ENCODE measurements at places on chromosomes 5 and 9.

DNA sequence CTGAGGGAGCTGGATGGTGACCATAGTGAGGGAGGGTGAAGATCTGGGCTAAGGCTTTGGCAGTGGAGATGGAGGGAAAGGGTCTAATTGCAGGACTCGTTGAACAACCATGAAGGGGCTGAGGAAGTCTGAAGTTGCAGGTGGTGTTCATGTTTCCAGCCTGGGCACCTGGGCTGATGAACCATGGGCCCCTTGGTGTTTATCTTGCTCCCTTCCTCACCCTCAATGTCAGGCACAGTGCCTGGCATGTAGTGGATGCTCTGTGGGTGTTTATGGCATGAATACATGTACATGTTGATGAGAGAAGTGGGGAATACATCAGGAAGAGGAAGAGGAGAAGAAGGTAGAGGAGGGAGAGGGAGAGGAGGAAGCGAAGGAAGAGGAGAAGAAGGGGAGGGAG lies 31.3 kb upstream of the COL15A1 start:
- DNase-seq: no peak

- DNase-seq: no peak
These were observed 8.1 kb upstream of the RAD23B start for GRCh38 chr9:107274953-107275422.

DNA sequence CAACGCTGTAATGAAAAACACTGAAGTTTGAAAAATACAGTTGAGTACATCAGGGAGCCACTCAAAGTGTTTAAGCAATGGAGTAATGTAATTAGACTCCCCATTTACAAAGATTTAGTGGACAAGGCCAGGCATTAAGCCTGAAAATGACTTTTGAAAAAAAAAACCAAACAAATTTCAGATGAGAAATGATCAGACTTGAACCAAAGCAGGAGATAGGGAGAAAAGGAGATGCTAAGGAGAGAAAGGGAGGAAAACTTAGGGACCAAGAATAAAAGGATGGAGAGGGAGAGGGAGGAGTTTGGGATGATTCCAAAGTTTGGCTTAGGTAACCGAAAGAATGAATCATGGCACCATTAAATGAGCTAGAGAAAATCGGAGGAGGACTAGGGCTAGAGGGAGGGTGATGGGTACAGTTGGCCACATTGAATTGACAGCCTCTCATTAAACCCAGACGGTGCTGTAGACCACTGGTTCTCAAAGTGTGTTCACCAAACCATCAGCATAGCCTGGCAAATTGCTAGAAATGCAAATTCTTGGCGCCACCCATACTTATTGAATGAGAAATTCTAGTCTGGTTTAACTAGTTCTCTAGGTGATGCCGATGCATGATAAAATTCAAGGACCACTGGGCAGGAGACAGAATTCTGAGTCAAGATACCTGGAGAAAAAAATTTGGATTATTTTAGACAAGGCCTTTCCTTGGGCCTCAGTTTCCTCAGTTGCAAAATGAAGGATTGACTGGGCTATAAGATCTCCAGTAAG lies 6.2 kb upstream of the CPEB4 start:
- DNase-seq: no peak

DNA sequence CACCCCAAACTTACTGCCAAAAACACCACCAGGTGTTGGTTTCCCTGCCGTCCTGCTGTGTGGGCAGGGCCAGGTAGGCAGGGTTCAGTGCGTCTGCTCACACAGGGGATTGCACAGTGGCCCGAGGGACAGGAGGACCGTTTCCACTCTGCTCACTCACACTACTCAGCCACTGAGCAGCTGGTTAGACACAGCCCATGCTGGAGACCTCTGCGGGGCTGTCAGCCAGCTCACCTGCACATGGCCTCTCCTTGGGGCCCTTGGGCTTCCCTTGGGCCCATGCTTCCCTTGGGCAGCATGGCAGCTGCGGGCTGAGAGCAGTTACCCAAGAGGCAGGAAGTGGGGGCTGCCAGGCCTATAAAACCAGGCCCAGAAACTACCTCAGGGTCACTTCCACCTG lies 79.0 kb downstream of the SYK start:
- no peak for DNase-seq

GRCh38 chr9:33637881-33638280 lies 113.8 kb downstream of the ANKRD18B start:
- DNase-seq: no peak

- no peak for DNase-seq
These were observed 15.8 kb downstream of the NDST1 start for GRCh38 chr5:150523472-150524350.

DNA sequence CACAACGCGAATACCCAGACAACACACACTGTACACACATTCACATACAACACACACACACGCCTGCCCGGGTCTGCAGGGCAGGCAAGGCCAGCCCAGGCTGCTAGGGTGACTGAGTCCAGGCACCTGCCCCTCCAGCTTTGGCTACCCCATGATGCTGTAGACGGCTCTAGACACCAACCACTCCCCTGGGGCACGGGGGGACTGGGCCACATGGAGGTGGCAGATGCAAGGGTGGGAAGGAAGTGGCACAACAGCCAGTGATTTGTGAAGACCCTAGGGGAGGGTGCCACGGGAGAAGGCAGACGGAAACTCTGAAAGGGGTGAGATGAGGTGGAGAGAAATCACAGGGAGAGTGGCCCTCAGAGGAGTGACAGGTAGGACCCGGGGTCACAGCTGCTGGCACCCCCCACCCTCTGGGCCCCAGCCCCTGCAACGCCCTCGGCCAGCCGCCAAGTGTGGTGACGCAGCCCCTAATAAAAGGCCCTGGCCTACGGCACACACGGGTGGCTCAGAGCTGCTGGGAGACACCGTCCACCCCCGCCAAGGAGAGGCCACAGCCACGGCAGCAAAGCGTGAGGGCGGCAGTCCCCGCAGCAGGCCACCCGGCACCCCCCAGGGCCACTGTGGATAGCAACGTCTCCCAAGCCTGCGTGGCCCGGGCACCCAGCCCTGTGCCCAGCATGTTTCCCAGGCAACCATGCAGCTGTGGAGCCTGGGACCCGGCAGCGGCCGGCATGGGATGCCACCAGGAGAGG lies 6.6 kb upstream of the CCDC187 start:
- no peak for DNase-seq

Data from upper lobe of right lung (tissue), 1 donor.